Activated CD8-positive, alpha-beta memory T cell treated with anti-CD3 and anti-CD28 coated beads for 1 hour (primary cell): ENCODE measurements at places on chromosomes 4 and X.

DNA sequence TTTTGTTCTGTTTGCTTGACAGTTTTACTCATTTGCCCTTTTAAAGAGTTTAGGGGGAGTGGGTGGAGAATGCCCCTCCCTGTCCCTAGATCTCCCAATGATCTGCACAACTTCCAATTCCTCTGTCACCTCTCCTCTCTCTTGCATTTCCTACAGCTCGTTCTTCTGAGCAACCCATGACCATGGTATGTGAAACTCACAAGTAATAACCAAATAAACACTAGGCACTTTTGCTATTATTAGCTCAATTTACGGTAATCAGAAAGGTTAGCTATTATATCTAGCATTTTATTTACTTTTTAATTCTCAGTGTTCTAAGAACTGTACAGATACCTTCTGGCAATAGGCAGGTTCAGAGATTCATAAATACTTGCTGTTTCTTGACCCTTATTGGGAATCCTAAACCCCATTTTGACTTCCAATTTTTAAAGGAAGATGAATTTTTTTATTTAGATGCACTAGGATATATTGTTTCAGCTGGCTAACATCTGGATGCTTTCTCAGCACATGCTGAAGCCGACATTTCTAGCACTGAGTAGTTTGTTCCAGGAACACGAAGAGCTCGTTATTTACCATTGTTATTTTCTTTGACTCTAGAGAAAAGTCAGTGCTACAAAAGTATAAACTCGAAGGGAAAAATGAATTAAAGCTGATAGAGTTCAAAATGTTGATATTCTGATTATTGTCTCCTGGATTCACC lies 194.7 kb upstream of the TLL1 start:
- DNase-seq, result no peak

DNA sequence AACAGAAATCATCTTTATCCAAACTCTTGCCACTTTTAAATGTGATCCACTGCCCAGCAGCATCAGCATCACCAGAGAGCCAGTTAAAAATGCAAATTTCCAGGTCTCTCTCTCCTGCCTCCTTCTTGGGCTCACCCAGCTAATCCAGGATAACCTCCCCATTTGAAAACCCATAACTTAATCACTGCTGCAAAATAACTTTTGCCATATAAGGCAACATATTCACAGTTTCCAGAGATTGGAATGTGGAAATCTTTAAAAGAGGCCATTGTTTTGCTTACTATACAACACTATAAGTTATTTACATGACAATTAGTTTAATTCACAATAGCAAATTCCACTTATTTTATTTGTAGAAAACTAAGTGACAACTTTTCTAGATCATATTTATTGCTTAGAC lies 4.8 kb upstream of the EXOSC9 start:
- DNase-seq, result no peak

GRCh38 chrX:26026179-26026578 lies 112.0 kb upstream of the MAGEB18 start:
- no peak for DNase-seq

DNA sequence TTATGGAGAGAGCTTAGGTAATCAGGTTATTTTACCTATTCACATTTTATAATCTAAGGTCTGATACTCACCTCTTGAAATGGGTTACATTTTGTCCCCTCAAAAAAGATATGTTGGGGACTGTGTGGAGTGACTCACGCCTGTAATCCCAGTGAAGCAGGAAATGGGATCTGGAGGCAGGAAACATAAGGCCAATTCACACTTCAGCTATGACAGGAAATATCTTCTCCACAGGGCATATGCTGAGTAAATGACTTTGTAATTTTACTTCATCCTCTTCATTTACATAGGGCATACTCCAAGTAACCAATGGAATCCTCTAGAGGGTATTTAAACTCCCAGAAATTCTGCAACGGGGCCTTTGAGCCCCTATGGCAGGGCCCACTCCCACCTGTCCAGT lies 54.8 kb upstream of the ZMAT1 start:
- no peak for DNase-seq

GRCh38 chr4:90163872-90164271 lies 36.7 kb downstream of the CCSER1 start:
- DNase-seq, result no peak

- DNase-seq, result no peak
These were observed 36.8 kb downstream of the ANK2 start for GRCh38 chr4:113086172-113086695.

- DNase-seq, result no peak
These were observed 186.2 kb downstream of the RCHY1 start for GRCh38 chr4:75327804-75328512.

DNA sequence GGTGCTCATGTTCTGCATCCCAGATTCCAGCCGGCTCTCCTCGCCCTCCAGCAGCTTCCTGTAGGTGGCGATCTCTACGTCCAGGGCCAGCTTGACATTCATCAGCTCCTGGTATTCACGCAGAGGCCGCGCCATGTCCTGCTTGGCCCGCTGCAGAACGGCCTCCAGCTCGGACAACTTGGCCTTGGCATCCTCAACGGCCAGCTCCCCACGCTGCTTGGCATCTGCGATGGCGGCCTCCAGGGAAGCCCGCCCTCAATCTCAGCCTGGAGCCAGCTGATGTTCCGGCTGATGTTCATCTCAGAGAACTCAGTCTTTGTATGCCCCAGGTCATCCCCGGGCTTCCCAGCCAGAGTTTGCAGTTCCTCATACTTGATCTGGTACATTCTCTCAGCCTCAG lies 431.8 kb upstream of the DIPK2B start:
- no peak for DNase-seq

DNA sequence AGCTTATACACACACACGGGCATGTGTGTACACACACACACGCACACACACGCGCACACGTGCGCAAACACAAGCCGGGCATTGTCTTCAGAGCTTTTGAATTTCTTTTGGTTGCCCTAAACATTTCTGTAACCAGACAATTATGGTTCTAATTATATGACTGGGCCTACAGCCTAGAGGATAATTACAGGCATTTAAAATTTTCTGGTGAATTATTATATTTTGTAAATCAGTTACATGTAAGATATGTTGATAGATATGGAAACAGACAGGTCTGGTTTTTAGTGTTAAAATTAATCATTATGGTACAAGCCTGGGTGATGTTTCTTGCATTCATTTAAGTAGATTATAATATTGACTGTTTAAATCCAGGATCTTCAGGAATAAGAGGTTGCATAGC lies 1120.5 kb downstream of the ADGRL3 start:
- no peak for DNase-seq

GRCh38 chr4:173505924-173506518 lies 24.0 kb downstream of the HAND2 start:
- DNase-seq, result no peak

- DNase-seq, result no peak
These were observed 108.3 kb downstream of the DCTD start for GRCh38 chr4:182808673-182809416.

GRCh38 chr4:26871611-26872010 lies 11.0 kb downstream of the STIM2 start:
- DNase-seq, result no peak

GRCh38 chr4:16337936-16338335 lies 111.7 kb upstream of the TAPT1 start:
- no peak for DNase-seq

DNA sequence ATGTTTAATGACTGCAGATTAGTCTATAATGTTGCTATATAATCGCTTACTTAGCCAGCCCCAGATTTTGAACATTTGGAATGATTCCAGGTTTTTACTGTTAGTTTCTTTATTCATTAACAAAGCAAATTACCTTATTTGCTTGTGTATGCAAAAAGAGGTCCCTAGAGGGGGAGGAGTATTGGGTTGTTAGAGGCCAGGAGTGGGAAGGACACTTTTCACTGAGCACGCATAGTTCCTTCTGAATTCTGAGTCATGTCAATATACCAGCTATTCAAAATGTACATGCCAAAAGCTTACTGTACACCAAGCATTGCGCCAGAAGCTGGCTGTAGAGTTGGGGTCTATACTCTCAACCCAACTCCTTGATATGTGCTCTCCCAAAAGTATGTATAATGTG lies 5.1 kb upstream of the DGAT2L6 start:
- no peak for DNase-seq

- no peak for DNase-seq
These were observed 188.2 kb downstream of the RNF150 start for GRCh38 chr4:140945106-140945505.

DNA sequence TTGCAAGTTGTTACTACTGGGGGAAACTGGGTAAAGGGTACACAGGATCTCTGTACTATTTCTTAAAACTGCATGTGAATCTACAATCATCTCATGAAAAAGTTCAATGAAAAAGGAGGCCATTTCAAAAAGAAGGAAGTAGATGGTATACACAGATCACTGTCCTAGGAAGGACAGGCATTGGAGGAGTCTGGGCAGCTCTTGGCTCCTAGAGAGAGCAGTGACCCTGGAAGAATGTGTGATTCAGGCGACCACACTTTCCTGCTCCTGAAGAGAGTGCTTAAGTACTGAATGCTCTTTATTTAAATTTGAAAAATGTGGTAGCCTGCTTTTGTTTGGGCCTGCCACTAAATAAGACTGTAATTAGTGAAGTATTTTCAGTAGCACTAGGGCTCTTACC lies 318.1 kb upstream of the CASK start:
- DNase-seq, result no peak

GRCh38 chrX:18931972-18932371 lies 51.9 kb downstream of the PHKA2 start:
- no peak for DNase-seq

- no peak for DNase-seq
These were observed 689 bp upstream of the TMA16 start for GRCh38 chr4:163493643-163494359.

GRCh38 chrX:427812-428725 lies 41.4 kb upstream of the PPP2R3B start:
- DNase-seq, result no peak

DNA sequence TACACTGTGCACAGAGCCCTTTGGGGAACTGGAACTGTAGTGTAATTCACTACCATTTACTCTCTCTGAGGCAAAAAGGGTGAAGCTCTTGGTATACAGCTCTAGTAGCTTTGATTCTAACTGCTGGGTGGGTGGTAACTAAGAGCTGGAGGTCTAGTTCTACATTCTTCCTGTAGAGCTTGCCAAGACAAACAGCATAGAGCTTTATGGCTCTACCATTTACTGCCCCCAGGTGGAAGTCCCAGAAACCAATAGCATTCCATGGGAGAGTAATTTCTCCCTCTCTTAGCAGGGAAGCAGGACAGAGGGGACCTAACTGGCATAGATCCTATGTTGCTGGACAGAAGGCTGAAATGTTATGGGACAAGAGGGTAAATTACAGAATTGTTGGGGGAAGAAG lies 26.7 kb downstream of the HDAC8 start:
- no peak for DNase-seq

- no peak for DNase-seq
These were observed 25.1 kb downstream of the UGDH start for GRCh38 chr4:39502019-39502663.

- no peak for DNase-seq
These were observed 41.9 kb upstream of the NEUROG2 start for GRCh38 chr4:112557676-112558411.

GRCh38 chr4:106304632-106305031 lies 11.4 kb downstream of the TBCK start:
- no peak for DNase-seq

GRCh38 chr4:183287309-183287659 lies 32.8 kb downstream of the CLDN22 start:
- DNase-seq, result no peak
